ENCODE measurements at places on chromosomes 2 and 18.

GRCh38 chr2:33272001-33272400 is 204.4 kb upstream of the RASGRP3 start:
- DNase-seq, result peak; percentile 40

DNA sequence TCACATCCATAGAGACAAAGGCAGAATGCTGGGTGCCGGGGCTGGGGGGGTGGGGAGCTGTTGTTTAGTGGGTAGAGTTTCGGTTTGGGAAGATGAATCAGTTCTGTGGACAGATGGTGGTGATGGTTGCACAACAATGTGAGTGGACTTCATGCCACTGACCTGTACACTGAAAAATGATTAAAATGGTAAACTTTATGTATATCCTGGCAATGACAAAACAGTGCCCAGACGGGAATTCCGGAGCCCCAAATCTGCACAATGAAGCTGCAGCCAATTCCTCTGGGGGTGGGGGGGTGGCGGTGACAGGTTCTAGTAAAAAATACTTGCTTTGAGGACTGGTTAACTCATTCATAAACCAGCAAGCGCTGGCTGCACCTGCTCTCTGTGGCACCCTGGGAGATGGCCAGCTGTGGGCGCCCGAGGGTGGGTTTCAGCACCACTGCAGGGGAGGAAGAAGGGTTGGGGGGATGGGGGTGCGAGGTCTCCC is 81.8 kb upstream of the HPCAL1 start:
- DNase-seq, result peak; percentile 33

DNA sequence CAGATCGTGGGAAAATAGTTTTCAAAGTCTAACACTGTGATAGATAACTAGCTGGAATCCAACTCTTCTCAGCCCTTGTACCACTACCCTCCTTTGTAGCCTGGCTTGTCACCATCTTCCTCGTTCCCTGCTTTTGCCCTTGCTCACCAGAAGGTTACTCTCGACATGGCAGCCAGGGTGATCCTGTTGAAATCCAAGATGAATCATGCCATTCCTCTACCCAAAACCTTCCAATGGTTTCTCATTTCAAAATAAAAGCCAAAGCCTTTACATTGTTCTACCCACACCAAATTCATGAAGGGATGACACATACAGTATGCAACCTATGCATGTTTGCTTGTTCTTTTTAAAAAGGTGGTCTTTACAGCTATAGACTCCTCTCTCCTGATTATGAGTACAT is 45.7 kb downstream of the STAT4 start:
- no peak for DNase-seq

DNA sequence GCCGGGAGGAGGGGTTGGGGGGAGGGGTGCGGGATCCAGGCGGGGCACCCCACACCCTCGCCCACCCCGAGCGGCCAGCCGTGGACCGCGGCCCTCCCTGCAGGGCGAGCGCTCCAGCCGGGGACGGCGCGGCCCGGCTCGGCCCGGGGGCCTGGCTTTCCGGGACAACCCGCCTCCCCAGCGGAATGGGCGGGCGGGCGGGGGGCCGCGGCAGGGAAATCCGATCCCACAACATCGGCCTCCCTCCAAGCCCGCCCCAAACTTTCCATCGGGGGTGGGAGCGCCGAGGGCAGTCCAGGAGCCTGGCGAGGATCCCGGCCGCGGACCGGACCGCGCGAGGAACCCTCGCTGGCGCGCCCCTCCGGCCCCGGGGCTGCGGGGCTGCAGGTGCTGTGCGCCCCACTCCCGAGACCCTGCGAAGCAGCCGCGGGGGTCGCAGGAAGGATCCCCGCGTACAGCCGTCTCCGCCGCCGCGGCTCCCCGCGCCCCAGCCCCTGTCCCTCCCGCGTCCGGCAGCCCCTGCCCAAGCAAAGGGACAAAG is 529 bp downstream of the SEMA4C start:
- no peak for DNase-seq

GRCh38 chr18:48915626-48916425 is 34.9 kb downstream of the SMAD7 start:
- peak; percentile 67 for DNase-seq

DNA sequence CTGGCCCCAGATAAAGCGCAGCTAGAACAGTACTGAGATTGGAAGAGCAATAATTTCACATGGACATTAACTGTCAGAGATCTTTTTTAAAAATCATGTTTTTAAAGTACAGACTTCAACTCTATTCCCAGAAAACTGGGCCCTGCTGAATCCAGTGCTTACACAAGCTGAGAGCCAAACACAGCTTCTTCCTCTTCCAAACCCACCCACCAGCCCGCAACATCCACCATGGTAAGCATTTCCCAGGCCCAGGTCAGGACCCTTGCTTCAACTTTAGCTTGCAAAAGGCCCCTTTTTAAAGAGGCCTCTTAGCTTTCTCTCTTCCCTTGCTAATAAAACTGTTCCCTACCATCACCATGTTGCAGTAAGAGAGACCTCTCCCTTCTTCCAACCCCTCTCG is 2.1 kb downstream of the AAK1 start:
- DNase-seq, result no peak

Measured in MV-4-11 (cell line).